ENCODE measurements at places on chromosomes 5 and 9.
A peak's percentile ranks its signal among the peaks of the same experiment; 100 is the strongest.

DNA sequence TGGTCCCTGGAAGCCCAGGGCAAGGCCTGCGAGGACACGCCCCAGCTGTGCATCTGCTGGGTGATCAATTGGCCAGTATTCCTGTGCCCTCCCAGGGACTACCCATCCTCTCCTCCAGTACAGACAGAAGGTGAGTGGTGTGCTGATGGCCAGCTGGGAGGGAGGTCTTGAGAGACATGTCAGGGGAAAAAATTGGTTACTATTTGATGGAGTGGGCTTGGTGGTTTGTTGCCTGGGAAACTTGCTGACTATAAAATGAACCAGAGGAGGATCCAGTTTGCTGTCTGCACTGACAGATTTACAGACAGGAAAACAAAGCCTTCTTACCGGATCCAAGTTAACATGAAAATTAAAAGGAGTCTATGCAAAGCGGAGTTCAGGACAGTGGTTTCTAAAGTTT lies 40.3 kb downstream of the MAP1B start:
- DNase-seq: no peak

- no peak for DNase-seq
Observed at GRCh38 chr5:74401281-74401945, 239.1 kb downstream of the ENC1 start.

DNA sequence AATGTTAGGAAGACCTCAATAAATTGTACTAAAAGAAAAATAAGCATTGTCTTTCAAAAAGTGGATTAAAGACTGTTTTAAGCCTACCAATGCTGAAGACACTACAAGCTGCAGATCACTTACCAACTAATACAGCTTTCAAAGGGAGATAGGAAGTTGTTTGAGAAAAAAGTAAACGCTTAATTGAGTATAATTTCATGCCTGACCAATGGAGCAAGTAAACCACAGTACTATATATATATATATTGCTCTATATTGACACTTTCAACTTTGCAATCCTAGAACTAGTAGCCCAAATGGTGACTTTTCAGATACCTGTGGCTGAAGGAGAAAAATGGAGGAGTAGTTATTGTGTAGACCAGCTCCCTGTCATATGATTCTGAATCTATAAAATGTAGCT lies 85.7 kb downstream of the FREM1 start:
- no peak for DNase-seq

DNA sequence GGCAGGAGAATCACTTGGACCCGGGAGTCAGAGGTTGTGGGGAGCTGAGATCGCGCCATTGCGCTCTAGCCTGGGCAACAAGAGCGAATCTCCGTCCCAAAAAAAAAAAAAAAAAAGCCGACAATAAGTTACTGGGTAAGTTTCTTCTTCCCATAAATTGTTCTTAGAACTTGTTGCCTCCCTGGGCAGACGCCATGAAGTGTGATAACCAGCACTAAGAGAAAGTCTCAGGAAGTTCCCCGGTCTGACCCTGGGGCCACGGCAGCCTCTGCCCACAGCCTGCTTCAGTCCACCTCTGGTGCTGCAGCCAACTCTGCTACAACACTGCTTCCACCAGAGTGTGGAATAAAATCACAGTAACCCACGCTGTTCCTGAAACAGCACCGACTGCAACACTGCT lies 19.1 kb downstream of the LPCAT1 start:
- DNase-seq: no peak

- DNase-seq: peak; percentile 94
Observed at GRCh38 chr9:33165263-33166151, 1.6 kb downstream of the B4GALT1 start.

Measured in AG10803 (cell line).